Breast epithelium (tissue), 4 donors: ENCODE measurements at places on chromosomes 3 and 15. TPM values are rescaled to one million over a fixed set of nuclear protein-coding genes. Genes with fewer than 3 reads are reported as not detected.

ATG7 gene
- 81.9 TPM for total RNA-seq

SATB1 gene
- 51.1 TPM for total RNA-seq

- no peaks in the 10 kb centered on the region for H3K27me3 ChIP-seq
- H3K4me3 ChIP-seq: no peak overlapping the region
- H3K36me3 ChIP-seq: no peaks in the 10 kb centered on the region
- H3K27ac ChIP-seq: no peak overlapping the region
These were observed 200.1 kb upstream of the ZNF717 start for GRCh38 chr3:75985432-75985831.

DNA sequence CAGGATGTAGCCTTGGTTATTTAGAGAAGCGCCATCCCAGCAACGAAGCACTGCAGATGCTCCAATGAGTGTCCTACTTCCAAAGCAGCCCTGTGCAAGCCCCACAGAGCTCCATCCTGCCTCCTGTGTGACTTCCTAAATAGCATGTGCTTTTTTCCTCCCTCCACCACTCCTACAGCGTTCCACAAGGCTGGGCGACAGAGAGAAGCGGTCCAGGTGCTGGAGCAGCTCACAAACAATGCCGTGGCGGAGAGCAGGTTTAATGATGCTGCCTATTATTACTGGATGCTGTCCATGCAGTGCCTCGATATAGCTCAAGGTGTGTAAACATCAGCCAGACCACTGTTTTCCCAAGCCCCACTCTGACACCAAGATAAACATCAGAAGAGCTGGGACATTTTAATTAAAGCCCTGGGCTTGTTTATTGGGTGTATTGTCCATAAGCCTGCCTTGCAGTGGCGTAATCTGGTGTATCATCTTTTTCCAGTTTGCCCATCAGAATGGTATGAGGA lies 22.2 kb upstream of the RHO start:
- DNase-seq: no peak
- H3K36me3 ChIP-seq: no peaks in the 10 kb centered on the region
- H3K27ac ChIP-seq: no peak overlapping the region
- H3K4me1 ChIP-seq: no peaks in the 10 kb centered on the region
